ENCODE measurements at places on chromosomes 13 and 19.

DNA sequence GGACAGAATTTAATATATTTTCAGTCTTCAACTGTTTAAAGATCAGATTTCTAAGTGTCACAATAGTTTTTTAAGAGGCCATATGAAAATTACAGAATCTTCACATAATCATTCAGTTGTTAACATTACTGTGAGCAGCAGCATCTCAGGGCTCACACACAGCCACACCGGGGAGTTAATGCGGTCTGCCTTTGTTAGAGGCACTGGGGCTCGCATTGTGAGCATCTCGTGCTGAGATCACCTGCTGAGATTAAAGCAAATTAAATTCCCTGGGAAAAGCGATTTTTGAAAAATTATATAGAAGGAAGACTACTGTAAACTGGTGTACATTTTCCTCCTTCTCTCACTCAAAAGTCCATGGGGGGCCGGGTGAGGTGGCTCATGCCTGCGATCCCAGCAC, 16.6 kb downstream of the GPR12 start:
- DNase-seq, result no peak

- DNase-seq, result no peak
Measured at GRCh38 chr13:24503379-24503696, 9.2 kb downstream of the PARP4 start.

GRCh38 chr19:33204136-33204973, 10.2 kb downstream of the LRP3 start:
- DNase-seq, result no peak

DNA sequence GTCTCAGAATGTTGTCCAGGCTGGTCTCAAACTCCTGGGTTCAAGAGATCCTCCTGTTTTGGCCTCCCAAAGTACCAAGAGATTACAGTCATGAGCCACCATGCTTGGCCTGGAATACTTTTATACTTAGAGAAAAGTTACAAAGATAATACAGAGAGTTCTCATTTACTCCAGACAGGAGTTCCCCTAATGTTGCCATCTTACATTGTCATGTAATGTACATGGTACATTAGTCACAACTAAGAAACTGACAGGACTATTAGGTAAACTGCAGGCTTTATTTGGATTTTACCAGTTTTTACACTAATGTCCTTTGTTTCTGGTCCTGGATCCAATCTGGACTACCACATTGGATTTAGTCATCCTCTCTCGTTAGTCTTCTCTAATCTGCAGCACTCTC, 2.3 kb upstream of the C19orf84 start:
- no peak for DNase-seq

DNA sequence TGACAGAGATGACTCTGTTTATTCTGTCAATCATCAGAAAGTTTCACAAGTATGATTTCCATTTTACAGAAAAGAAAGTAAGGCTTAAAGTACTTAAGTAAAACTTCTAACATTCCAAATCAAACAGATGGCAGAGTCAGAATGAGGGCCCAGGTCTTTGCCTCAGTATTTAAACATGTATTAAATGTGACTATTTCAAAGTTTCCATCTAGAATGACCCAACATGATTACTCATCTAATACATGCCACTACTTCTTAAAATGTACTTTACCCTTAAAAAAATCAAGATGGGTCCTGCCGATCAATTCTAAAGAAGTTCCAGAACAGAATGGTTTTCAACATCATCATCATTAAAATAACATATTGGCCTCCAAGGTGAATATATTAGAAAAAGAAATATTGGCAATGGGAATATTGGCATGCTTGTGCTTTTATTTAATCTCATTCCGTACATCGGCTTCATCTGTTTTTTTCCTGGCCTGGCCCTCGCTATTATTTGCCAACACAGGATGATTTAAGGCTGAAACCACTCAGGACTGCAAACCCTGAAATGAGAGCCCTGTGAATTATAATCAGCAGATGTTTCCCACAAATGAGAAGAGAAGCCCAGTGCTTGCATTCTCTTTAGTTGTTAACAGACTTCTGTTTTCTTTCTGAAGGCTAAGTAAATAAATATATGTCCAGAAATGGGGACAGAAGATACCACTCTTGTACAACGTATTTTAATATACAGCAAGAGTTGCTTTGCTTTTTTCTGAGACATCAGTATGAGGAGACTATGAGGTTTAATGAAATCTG, 340.0 kb downstream of the DNAJC15 start:
- DNase-seq, result no peak

DNA sequence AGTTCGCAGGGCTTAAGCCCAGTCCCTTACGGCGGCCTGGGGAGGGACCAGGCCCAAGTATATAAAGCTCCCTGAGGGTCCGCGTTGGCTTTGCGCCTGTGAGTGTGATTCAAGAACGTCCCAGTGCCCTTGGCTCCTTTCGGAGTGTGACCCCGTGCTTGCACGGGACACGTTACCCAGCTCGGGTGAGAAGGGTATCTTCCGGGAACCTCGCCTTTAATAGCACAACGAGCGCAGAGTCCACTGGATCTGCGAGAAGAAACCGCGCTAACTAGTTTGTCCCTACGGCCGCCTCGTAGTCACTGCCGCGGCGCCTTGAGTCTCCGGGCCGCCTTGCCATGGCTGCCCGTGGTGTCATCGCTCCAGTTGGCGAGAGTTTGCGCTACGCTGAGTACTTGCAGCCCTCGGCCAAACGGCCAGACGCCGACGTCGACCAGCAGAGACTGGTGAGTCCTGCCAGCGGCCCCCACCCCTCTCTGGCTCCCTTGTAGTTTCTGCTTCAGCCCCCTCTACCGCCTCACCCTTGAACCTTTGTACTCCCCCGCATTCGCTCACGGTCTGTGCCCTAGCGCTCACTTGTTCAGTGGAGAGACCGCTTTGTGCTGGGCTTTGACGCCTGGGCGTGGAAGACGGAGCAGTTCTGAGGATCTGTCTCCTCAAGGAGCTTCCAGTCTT, at the start of gene DNAJC15:
DNAJC15 (plus strand) TSS at position 298 of the 675 bp plus-strand sequence; CDS start at position 339, 41 bp downstream.
- DNase-seq, result peak; percentile 96

DNA sequence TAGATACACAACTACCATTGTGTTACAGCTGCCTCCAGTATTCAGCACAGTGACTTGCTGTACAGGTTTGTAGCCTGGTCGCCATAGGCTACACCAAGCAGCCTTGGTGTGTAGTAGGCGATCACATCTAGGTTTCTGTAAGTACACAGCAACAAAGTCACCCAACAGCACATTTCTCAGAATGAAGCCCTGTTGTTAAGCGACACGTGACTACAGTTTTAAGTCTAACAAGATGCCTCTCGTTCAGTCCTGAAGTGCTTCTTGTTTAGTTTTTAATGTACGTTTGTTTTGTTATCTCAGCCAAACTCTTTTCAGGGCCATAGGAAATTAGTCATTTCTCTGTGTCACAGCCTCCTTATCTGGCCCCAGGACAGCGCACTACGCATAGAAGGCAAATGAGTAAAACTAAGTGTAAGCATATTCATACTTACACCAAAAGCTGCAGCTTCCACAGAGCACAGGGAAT, 50.0 kb upstream of the GPR183 start:
- no peak for DNase-seq

GRCh38 chr13:40178130-40178529, 488.3 kb downstream of the FOXO1 start:
- DNase-seq, result no peak

DNA sequence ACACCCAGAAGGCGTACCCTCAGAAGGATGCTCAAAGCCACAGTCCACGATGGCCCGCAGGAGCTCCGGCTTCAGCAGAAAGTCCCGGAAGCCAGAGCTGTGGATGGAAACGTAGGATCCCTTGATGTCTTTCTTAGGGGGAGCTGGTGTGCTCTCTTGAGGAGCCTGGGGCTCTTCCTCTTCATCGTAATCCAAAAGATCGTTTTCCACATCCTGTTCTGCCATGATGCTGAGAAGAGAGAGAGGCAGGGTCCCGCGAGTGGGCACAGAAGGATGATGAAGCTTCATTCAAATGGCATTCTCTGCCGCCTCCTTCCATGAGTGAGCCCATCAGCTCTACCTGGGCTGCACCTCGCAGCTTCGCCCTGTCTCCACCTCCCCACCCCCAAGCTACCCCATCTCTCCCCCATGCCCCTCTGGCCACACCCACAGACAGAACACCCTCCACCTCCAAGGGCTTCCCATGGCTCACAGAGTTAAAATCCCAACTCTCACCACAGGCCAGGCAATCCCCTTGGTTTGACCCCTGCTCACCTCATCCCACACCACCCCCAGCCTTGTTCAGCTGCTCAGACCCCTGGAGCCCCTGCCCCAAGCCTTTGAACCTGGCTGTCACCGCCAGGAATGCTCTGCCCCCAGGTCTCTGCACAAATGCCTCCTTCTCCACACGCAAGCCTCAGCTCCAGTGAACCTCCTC, 6.0 kb downstream of the DDX39A start:
- no peak for DNase-seq

DNA sequence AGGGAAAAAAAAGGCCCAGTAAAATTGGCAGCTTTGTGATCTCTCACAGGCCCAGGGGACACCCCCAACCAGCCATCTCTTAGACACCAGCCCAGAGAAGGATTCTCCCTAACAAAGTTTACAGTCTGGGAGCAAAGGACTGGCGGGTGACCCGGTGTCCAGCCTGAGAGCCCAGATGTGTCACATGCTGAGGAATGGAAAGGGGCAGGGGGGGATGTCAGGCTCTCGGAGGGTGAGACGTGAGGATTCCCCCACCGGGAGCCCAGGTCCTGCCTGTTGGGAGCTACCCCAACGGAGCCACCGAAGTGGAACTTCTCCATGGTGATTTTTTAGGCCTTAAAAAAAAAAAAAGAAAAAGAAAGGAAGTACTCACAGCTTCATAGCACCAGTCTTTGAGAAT, 4.8 kb upstream of the CTXN1 start:
- DNase-seq, result no peak

GRCh38 chr13:113880651-113881611, 17.1 kb upstream of the GAS6 start:
- no peak for DNase-seq

DNA sequence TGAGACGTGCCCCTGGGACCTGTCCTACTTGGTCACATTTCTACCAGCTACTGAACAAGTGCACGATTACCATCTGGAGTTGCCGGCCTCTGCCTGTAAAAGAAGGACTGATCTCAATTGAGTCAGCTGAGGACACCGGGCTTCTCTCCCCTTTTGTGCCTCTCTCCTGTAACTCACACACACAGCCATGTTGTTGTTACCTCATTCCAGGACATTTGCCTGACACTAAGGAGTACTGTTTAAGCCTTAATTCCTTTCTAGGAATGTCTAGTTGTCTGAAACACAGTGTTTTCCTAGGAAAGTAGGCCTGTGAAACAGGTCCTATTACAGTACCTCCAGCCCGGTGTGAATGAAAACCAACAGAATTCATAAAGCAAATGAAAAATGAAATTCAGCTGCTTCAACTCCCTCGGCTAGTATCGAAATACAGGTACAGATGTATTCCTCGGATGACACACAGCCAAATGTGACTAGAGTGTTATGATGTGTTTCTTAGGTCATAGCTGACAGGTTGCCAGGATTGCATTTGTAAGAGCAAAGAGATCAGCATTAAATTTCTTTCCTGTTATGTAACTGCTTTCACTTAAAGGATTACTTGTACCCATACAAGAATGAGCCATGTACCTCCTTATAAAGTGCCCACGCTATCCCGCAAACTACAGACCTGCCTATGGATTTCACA, 152.0 kb upstream of the IRS2 start:
- no peak for DNase-seq

DNA sequence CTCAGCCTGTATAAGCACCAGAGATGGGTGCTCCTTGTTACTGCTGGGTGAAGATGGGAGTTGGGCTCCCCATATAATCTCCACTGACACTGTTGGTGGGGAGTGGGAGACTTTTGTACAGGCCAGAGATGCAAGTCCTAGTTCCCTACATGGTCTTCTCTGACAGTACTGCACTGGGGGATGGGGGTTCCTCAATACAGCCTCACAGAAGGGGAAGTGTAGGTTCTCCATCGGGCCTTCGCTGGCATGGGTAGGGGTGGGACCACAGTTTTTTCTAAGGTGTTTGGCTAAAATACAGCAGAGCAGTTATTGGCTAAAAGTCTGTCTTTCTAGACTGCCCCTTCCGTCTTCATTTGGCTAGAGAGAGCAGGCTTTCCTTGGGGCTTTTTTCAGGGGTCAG, 167.2 kb upstream of the SERP2 start:
- no peak for DNase-seq

- no peak for DNase-seq
Measured at GRCh38 chr13:61833228-61833627, 417.6 kb upstream of the PCDH20 start.

GRCh38 chr19:46732966-46733689, 12.7 kb upstream of the FKRP start:
- no peak for DNase-seq

DNA sequence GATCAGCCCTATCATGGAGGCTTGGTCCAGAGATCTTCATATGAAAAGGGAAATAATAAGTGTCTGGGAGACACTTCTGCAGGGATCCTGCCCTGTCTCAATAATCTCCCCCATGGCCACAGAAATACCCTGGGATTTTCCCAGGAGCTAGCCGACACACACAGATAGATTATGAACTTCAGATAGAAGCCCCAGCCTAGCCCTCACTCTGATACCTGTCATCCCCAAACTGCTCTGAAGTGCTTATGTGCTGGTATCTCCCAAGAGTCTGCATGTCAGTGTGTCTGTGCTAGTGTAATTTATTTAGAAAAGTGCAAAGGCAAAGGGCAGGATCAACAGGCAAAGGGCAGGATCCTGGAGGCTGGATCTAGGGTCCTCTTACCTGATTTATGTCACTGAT, 38.7 kb upstream of the ZNF766 start:
- DNase-seq, result no peak

DNA sequence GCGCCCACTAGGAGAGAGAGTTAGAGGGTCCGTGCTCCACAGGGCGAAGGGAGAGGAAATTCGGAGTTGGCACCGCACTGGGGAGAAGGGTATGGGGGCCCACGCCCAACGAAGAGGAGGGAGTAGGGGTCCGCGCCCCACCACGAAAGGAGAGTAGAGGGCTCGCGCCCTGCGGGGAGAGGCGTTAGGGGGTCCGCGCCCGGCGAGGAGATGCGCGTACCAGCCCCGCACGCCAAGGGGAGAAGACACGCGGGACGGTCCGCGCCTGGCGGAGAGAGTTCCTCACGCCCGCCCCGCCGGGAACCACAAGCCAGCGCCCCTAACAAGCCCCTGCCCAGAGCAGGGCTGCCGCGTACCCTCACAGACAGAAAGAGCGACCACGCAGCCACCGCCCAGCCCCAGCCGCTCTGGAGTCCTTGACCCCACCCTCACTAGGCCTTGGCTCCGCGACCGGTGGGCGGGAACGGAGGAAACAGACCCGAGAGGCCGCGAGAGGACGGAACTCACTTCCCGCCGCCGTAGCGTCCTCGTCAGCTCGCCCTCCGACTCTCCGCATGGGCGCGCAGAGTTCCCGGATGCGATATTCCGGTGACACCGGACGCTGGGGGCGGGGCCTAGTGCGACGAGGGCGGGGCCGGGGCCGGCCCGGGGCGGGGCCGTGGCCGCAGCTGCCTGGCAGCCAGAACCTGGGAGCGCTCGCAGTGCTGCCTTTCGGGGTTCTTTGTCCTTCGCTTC, 20.0 kb upstream of the ZSCAN18 start:
- no peak for DNase-seq

- no peak for DNase-seq
Measured at GRCh38 chr13:28753946-28754345, 35.2 kb upstream of the SLC46A3 start.

DNA sequence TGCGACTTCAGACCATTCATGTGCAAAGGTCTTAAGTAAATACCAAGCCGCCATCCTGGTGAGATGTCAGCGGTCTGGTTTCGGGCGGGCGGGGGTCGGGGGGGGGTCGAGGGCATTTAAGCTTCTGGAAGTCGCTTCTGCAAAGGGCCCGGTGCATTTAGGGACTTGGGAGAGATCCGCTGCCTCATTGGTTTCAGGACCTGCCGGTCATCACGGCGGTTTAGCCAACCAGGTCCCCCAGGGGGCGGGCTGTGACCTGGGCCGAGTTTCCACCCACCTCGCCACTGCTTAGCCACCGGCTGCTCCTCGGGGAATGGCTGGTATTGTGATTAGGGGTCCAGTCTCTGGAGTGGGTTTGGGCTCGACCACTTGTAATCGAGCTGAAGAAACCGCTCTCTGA, 7.8 kb downstream of the ANKLE1 start:
- DNase-seq, result peak; percentile 85
